ENCODE measurements at places on chromosomes 12 and 14.

- DNase-seq: peak; percentile 50
Measured at GRCh38 chr12:106975993-106976658, 10.8 kb downstream of the MTERF2 start.

GRCh38 chr12:51852404-51853137, 4.1 kb upstream of the FIGNL2 start:
- no peak for DNase-seq

DNA sequence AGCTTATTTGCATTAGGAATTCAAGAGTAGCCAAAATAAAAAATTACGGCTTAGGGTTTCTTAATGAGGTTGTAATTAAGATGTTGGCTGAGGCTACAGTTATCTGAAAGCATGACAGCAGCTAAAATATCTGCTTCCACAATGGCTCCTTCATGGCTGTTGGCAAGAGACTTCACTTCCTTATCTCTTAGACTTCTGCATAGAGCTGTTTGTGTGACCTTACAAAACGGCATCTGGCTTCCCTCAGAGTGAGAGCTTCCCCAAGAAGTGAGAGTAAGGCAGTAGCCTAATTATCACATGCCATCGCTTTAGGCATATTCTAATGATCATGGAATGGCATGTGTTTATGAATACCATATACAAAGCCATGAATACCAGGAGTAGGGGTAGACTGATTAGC, 57.6 kb downstream of the CCDC59 start:
- no peak for DNase-seq

DNA sequence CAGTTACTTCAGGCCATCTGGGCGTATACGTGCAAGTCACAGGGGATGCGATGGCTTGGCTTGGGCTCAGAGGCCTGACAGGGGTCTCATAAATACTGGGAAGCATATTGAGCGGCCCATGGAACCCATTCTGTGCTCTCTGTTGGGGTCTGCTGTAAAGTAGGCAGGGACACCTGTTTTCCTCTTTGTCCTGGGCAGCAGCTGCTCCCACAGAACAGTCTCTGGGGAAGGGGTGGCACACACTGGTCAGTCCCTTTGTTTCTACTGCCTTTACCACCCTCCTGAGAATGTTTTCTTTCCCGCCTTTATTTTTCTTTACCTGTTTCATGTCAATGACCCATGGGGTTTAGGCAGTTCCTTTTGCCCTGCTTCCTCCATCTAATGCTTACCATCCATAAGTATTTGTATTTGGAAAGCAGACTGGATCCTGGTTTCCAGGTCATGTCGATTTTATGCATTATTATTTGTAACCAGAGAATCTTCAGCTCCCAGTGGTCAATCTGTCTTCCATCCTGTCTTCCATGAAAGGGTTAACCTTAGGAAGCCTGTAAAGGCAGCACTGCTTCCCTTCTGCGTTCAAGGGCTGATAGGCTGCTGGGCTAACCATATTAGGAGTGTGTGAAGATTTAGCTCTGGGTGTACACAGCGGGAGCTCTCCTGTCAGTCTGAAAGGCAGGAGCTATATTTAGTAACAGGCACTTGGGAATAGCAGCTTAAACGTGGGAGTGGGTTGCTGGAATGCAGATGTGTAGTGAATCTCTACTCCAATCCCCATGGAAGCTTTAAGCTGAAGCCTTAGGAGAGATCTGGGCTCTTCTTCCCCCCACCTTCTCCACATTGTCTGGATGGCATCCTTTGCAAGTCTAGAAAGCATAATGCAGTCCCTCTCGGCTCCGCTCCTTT, 124.0 kb downstream of the DYRK2 start:
- DNase-seq: no peak

- peak; percentile 75 for DNase-seq
Measured at GRCh38 chr14:80781972-80782367, 159.6 kb downstream of the CEP128 start.

GRCh38 chr14:103301512-103302354, 32.3 kb upstream of the EIF5 start:
- DNase-seq: no peak

Data from M059J (cell line).